ENCODE measurements at places on chromosomes 1 and 21.

DNA sequence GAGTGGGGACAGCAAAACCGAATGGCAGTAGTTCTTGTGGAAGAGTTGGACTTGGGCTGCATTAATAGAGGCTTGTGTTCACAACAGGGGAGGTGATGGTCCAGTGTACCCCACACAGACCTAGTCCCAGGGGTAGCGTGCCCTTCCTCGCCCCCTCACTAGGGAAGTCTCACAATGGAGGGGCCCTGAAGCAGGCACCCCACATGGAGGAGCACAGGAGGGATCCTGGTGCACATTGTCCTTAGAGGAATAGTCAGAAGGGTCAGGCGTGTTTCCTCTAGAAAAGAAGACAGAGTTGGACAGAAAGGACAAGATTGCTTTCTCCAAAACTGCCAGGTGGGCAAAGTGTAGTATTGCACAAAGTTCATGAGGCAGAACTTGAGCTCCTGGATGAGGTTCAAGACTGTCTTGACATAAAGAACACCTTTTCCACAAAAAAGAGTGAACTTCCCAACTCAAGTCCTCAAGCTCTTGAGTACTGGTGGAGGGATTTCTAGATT lies 23.3 kb downstream of the ETNK2 start:
- no peak for DNase-seq

DNA sequence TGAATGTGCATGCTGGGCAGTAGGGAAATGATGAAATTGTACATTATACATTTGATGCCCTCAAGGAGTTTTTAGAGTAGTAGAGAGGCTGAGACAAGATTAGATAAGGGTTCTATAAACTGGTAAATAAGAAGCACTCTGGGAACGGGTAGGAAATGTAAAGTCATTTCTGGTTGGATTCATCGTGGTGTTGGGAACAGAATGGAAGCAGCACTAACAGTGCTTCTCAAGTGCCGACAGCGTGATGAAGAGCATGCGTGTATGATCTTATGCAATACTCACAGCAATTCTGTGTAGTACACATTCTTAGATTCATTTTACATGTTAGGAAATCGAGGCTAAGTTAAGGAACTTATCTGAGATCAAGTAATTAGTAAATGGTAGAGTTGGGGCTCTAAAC lies 45.9 kb downstream of the GPR88 start:
- no peak for DNase-seq

- no peak for DNase-seq
Observed at GRCh38 chr1:10280439-10281350, 70.3 kb downstream of the KIF1B start.

DNA sequence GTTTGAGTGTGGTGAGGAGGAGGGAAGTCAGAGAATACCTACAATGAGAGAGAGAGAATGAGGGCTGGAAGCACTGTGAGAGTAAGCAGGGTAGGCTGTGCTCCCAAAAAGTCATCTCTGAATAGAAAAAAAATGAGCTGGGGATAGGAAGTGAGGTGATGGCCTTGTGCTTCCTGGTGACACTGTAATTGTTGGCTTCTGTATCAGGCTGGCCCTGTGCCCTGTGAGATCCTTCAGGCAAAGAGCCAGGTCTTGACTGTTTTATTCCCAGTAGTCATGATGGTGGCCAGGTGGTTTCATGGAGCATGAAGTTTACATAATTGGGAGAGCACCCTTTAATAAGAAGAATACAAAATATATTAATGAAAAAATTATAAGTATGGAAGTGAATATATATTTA lies 20.4 kb upstream of the SPATA6 start:
- DNase-seq: no peak

GRCh38 chr1:169694304-169695075 lies 16.9 kb downstream of the SELL start:
- DNase-seq: no peak

GRCh38 chr1:248842781-248843331 lies 4.8 kb downstream of the ZNF672 start:
- DNase-seq: no peak

DNA sequence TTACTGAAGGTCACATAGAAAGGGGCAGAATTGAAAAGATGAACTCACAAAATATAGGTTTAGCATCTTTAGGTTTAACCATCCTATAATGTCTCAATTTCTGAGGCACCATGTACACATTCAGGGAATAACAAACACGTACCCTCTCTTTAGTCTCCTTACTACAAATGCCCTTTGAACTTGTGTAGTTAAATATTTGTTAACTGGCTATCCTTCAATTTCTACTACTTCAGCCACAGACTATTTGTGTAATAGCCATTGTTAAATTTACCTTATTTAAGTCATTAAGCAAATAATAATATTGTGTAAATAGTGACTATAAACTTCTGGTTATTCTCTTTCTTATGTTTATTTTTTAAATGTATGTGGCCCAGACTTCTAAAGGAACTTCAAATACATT lies 600.5 kb downstream of the KCNT2 start:
- no peak for DNase-seq

- no peak for DNase-seq
Observed at GRCh38 chr1:221723848-221724236, 18.0 kb downstream of the DUSP10 start.

DNA sequence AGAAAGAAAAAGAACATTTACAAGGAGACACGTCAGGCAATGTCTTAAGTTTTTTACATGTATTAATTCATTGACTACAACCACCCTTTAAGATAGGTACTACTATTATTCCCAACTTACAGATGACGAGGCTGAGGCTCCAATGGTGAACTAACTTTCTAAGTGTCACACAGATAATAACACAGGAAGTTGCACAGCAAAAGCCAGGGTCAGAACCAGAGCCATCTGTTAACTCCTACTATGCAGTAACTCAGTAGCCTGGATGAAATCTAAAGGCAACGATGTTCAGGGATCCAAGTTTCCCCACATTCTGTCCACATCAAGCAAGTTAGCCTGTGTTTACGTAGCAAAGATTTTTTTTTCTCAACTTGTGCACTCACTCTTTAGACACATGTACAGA lies 371.7 kb downstream of the PTPRC start:
- DNase-seq: no peak

- no peak for DNase-seq
Observed at GRCh38 chr1:167995038-167995437, 58.2 kb upstream of the MPC2 start.

GRCh38 chr1:40141878-40142535 lies 19.2 kb upstream of the RLF start:
- DNase-seq: no peak

DNA sequence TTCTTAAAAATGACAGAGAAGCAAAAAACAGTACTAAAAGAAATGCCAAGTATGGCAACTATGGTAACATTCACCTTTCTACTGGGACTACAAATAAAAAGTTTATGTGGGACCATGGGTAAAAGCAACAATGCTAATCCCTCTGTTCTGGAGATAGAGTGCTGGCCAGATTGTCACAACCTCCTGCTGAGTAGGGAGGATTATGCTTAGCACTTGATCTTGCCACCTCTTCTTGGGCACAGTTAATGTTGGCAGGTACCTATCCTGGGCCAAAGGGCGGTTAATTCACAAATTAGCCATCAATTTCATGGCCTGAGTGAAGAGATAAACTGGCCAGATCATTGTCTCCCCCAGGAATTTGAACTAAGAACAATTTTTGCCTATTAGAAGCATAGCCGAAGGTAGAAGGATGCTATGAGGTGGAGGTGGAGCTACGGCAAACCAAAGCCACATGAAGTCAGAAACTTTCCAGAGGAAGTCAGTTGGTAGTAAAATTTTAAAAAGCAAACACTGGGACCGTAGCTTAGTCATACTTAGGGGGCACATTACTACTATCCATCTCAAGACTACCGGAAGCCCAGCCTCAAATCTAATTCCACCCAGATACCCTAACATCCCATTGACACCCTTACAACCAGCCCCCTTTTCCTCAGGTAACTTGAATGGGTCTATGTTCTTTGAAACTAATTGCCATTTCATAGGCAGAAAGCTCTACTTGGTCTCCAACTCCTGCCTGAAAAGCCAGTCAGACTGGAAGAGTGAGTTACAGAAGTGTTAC lies 2.7 kb downstream of the SCYL3 start:
- DNase-seq: no peak

GRCh38 chr1:37425221-37425620 lies 49.2 kb upstream of the ZC3H12A start:
- DNase-seq: no peak

- no peak for DNase-seq
Observed at GRCh38 chr1:107277022-107277421, 136.2 kb downstream of the NTNG1 start.

DNA sequence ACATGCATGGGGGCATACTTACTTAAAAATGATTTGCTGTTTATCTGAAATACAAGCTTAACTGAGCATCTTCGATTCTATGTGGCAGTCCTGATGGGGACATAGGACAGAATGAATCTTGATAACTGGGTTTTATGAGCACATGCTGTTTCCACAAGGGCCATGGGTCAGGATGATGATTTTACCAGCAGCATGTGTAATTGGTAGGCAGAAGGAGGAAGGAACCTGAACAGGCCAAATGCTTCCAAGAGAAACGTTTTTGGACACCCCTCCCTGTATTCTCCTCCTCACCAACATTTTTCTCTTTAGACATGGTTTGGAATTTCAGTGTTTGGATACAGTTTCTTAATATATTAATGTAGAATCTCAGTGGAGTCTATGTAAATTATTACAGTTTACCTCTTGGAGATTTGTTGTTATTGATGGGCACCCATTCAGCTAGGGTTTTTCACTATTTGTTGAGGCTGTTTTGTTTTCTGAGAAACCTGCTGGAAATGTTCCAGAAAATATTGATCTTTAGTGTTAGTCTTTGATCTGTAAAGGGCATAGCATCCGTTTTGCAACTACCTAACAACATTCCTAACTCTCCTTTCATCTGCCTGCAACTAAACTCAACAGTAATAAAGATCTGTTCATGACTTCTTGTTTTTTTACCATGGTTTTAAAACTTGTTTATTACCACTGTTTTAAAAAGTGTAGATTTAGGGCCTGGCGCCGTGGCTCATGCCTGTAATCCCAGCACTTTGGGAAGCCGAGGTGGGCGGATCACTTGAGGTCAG lies 42.0 kb downstream of the TBCE start:
- DNase-seq: no peak

GRCh38 chr1:61743716-61744580 lies 1.7 kb downstream of the PATJ start:
- no peak for DNase-seq

GRCh38 chr1:231653632-231654031 lies 27.0 kb downstream of the DISC1 start:
- no peak for DNase-seq

DNA sequence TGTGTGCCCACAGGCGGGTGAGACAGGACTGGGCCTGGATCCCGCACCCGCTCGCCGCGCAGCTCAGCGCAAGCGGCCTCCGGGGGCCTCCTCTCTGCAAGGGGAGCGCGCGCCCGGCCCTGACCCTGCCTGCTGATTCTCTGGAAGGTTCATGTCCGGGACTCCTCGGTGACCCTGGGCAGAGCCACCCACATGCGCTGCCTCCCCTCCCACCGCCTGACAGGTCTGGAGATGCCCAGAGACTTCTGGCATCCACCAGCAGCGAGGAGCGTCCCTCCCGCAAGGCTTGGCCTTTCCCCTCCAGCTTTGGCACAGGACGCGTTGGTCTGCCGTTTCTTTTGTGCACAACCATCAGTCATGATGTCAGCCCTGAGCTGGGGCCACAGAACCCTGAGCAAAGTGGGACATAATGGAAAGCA lies 42.0 kb upstream of the COL6A2 start:
- no peak for DNase-seq

- DNase-seq: no peak
Observed at GRCh38 chr21:34841154-34841553, 172.4 kb downstream of the CLIC6 start.

- DNase-seq: no peak
Observed at GRCh38 chr1:30700528-30701257, 22.7 kb downstream of the MATN1 start.

- no peak for DNase-seq
Observed at GRCh38 chr1:17545356-17545755, 5.9 kb downstream of the ARHGEF10L start.

GRCh38 chr1:78224861-78225552 lies 179.2 kb downstream of the GIPC2 start:
- DNase-seq: no peak

DNA sequence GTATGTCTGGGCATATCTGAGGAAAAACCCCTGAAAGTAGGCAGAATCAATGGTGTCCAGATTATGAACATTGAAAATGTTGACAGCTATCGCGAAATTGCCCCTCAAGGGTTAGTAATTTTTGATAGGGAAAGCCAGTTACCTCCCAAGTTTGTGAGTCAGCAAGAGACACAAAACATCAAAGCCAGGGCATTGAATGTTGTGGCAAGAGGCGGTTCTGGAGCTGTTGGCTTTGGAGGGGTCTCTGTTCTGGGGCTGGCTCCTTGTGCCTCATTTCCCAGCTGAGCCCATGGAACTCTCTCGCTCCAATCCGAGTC lies 10.6 kb upstream of the S100A11 start:
- no peak for DNase-seq

DNA sequence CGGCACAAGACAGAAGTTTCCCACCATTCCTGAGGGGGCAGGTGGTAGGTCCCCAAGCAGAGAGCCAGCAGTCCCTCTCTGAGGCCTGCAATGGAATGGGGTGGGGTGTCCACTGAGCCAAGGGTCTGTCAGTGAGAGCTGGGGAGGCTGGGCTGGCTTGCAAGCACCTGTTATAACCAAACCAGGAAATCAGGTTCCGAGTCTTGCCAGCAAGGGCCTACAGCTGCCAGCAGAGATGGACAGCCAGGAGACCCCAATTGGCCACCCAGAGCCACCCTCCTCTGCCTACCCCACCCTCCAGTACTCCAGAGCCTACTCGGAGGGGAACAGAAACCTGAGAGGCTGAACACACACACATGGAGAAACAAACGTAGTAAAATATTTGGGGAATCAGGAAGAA lies 32.2 kb downstream of the PSEN2 start:
- DNase-seq: no peak

DNA sequence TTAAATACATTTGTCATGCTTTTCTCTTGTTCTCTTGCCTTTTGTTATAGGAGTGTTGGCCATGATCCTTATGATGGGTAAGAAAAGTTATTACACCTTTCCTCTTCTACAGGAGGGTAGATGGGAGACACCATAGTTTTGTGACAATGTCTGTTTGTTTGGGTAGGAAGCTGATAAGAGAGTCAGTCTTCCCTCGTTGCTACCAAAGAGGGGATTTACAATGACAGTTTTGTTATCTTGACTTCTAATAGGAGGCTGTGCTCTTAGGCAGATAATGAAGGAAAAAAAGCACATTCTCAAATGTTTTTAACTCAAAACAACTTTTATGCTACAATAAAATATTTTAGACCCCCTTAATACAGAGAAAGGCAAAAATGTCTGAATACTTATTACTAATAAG lies 48.0 kb upstream of the WLS start:
- no peak for DNase-seq
